ENCODE measurements at places on chromosomes 3 and 15.

DNA sequence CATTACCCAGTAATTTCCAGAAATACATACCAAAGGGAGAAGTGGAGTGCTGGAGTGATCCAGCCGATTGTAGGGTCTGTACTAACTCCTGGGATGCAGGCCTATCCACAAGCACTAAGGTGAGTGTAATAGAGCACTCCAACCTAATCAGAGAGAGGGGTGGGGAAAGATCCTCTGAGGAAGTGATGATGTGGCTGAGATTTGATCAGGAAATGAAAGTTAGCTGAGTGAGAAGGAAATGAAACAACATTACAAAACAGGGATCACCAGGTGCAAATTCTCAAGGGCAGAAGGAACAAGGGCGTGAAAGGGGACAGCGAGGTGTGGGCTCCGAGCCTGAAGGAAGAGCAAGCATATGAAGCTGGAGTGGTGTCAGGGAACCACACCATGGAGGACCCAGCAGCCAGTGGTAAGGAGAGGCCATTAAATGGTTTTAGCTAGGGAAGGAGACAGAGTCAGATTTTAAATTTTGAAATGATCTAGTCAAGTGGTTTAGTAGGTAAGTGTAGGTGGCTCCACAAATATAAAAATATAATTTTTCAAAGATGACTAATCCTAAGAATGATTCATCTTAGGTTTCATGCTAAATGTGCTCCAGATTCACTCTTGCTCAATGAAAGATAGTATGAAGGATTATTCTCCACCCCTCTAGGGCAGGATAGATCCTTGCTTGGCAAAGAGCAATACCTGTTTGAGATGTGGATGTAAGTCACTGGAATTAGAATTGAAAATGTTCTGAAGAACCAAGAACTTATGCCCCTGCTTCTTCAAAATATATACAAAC, 348.7 kb downstream of the TBL1XR1 start:
- no peak for DNase-seq

DNA sequence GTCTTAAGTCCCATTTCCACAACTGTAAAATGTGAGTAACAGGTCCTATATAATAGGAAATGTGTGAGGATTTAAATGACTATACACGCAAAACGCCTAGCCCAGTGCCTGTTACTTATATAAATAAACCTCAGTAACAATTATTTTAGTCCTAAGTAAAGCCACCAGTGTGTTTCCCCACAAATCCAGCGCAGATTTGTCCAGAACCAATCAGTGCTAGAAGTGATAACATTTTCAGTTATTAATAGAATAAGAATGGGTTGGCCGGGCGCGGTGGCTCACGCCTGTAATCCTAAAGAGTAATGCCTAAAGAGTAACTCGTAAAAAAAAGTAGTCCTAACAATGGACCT, 561 bp downstream of the RPAP1 start:
- DNase-seq, result no peak

- DNase-seq, result no peak
These were observed 13.3 kb downstream of the NFKBIZ start for GRCh38 chr3:101862416-101863165.

DNA sequence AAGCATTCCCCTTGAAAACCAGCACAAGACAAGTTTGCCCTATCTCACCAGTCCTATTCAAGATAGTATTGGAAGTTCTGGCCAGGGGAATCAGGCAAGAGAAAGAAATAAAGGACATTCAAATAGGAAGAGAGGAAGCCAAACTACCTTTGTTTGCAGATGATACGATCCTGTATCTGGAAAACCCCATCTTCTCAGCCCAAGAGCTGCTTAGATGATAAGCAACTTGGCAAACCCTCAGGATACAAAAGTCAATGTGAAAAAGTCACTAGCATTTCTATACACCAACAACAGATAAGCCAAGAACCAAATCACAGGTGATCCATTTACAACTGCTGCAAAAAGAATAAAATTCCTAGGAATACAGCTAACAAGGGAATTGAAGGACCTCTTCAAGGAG, 403.7 kb upstream of the AZI2 start:
- DNase-seq, result no peak

GRCh38 chr15:85028416-85028815, 46.8 kb downstream of the PDE8A start:
- DNase-seq, result no peak

GRCh38 chr3:186785495-186786018, 2.2 kb downstream of the EIF4A2 start:
- DNase-seq, result no peak

DNA sequence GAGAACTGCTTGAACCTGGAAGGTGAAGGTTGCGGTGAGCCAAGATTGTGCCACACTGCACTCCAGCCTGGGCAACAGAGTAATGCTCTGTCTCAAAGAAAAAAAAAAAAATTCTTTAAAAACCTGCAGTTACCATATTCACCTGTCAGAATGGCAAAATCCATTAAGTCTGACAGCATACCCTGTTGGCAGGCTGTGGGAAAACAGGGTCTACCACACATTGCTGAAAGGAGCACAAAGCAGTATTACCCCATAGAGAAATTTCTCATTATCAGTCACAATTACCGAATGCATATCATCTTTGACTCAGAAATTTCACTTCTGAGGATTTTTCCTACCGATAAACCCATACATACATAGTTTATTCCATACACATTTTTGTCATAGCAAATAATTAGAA, 264.1 kb upstream of the SLCO3A1 start:
- no peak for DNase-seq

- DNase-seq, result no peak
These were observed 698 bp downstream of the MELTF start for GRCh38 chr3:197028728-197029510.

DNA sequence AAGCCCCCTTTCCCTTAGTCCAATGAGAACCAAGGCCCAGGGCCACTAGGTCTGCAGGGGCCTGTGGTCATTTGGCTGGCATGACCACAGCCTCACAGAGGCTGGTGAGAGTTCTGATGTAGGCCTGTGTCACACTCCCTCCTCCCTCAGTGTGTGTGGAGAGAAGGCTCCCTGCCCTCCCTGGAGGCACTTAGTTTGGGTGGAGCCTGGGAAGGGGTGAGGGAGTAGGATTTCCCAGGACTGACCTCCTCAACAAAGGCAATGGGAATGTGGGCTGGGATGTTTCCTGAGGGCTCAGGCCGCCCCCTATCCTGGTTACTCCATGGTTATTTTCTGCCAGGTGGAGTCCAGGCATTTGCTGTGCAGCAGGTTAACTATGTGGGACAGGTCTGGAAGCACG, 7.6 kb downstream of the TEX264 start:
- no peak for DNase-seq

- no peak for DNase-seq
These were observed 712 bp downstream of the RTF1 start for GRCh38 chr15:41417418-41418195.

DNA sequence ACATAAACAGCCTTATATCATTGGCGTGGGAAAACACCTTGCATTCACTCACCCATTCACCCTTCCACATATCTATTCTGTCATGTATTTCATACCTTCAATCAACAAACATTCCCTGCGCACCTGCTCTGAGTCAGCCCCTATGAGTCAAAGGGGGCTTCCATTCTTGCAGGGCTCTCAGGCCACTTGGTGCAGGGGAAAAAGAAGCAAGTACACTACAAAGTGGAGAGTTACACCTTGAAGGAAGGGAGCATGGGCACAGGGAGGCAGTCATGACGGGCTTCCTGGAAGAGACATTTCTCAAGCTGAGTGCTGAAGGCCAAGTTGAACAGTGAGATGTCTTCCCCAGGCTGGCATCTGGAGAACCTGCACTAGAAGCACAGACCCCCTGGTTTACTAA, 4.6 kb upstream of the AMOTL2 start:
- no peak for DNase-seq

DNA sequence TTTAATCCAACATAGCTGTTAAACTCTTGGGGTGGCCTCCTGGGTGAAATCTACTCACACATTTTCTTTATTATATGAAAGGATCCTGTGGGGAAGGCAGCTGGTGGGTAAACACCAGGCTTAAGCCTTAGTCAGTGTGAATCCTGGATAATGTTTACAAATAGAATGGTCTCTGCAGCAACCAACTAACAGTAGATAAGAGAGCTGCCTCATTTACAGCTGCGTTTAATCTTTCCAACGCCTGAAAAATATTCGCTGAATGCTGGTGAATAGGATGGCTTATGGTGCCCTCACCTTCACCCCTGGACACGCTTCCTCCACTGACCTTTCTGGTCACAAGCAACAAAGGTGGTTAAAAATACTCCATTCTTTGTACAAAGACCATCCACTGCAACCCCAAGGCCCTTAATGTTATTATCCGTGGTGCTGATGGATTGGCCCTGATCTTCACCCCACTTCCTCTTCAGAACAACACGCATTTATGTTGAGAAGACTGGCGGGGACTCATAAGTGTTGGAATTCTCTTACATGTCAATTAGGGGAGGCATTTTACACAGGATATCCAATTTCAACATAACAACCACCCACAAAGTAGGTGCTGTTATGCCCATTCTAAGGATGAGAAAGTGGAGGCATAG, 120.0 kb upstream of the FRMD4B start:
- DNase-seq, result no peak

- DNase-seq, result no peak
These were observed 2.7 kb upstream of the CSTA start for GRCh38 chr3:122322095-122323075.

DNA sequence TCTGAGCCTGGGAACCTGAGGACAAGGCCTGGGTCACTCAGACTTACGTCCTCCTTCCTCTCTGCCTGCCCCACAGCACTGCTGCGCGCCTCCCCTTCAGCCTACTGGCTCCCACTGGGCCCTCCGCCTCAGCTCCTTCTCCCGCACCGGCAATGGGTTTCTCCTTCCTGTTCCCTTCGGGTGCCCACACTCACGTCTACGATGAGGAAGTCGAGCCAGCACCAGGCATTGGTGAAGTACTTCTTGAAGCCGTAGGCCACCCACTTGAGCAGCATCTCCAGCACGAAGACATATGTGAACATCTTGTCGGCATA, 70.0 kb downstream of the EXOG start:
- DNase-seq, result no peak

DNA sequence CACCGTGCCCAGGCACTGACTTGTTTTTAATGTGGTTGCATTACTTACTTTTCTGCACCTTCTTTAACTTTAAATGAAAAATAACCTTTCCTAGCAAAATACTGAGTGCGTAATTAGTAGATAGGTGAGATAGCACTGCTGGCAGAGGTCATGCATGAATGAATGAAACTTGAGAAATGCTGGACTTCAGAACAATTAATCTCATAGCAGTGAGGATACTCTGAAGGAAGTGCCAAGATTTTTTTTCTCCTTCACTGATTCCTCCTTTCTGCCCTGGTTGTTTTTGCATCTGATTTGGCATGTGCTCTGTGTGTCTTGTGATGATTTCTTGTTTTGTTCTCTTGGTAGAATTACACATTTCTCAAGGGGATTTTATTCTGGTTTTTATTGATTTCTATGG, 378.9 kb downstream of the PTPRG start:
- no peak for DNase-seq

DNA sequence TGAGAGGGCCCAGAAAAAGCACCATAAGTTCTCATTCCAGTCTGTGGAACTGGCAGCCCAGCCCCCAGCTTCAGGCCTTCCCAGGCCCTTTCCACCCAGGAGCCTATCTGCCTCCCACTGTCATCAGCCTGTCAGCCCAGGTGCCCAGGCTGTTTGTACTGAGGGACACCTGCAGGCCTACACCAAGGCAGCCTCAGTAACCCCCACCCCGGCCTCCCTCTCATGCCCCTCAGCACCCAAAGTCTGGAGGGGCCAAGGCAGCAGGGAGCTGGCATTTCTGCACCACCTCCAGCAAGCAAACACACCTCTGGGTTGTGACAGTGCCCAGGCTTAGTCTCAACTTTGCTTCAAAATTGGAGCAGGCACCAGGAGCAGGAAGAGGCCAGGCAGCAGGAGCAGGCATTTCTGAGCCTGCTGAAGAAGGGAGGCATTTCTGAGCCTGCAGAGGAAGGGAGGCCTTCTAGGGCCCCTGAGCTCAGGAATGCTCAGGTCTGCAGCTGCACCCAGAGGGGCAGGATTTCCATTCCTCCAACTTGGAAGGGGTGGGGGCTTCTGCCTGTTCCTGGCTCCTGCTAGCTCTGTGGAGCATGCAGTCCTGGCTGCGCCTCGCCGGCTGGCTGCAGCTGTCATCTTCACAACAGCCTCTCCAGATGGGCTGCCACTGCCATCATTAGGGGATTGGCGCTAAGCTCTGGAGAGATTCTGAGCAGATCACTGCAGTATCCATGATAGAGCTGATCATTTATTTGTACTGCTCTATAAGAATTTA, 396.1 kb downstream of the UNC13C start:
- no peak for DNase-seq

GRCh38 chr3:170584585-170585007, 1.3 kb downstream of the SLC7A14 start:
- DNase-seq, result peak; percentile 1

- DNase-seq, result no peak
These were observed 20.0 kb upstream of the IREB2 start for GRCh38 chr15:78417754-78418630.

- DNase-seq, result no peak
These were observed 25.5 kb upstream of the PRR23E start for GRCh38 chr3:127167315-127168043.

DNA sequence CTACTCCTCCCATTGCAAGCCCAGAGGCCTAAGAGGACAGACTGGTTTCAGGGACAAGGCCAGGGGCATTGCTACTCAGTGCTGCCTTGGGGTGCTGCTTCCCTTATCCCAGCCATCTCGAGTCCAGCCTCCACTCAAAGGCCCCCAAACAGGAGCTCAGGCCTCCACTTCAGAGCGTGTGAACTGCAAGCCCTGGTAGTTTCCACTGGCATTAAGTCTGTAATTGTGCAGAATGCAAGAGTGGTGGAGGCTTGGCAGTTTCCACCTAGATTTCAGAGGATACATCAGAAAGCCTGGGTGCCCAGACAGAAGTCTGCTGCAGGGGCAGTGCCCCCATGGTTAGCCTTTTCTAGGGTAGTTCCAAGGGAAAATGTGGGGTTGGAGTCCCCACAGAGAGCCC, 192.8 kb upstream of the ST8SIA2 start:
- DNase-seq, result no peak

- DNase-seq, result no peak
These were observed 166.7 kb upstream of the SGO1 start for GRCh38 chr3:20352546-20353179.

- peak; percentile 12 for DNase-seq
These were observed 79.8 kb downstream of the RHCG start for GRCh38 chr15:89416339-89417183.

DNA sequence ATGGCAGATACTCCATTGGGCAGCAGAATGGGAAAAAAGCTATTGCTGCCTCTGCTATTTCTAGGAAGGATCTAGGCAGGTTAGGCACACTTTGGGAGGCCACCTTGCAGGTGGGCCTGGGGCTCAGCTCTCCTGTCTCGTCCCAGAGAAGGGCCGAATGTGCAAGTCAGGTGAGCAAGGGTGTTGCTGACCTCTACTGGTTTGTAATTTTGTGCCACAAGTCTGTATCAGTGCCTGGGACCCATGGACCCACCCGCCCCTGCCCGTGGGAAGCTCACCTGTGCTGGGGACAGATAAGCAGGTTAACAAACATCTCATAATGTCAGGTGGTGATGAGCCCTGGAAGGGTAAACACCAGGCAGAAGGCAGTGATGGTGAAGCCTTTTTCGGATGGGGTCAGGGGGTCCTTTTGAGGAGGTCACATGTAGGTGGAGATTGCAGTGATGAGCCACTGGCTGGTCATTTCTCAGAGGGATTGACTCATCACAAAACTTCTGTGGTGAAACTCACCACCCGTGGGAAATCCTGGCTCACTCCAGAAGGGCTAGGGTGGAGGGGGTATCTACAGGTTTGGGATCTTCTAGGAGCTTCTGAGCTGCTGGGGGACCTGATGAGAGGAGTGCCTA, 161.3 kb downstream of the KLF13 start:
- DNase-seq, result no peak
